ENCODE measurements at places on chromosomes 1 and 21. TPM values are rescaled to one million over a fixed set of nuclear protein-coding genes. Genes with fewer than 3 reads are reported as not detected.

- peak overlapping the region; percentile 66 for H3K27ac ChIP-seq
- no peaks in the 10 kb centered on the region for H3K27me3 ChIP-seq
- no peak for DNase-seq
- peak overlapping the region; percentile 87 for H3K4me3 ChIP-seq
These were observed 694 bp downstream of the MEAF6 start for GRCh38 chr1:37513795-37514349.

OR10K2 gene
- total RNA-seq = not detected

- H3K4me3 ChIP-seq = no peak overlapping the region
- H3K4me1 ChIP-seq = peaks cover 12% of the 10 kb centered on the region
- no peaks in the 10 kb centered on the region for H3K27me3 ChIP-seq
- H3K27ac ChIP-seq = no peak overlapping the region
These were observed 106.8 kb upstream of the TENT5C start for GRCh38 chr1:117499071-117499470.

FCRL6 gene
- not detected for total RNA-seq

DNA sequence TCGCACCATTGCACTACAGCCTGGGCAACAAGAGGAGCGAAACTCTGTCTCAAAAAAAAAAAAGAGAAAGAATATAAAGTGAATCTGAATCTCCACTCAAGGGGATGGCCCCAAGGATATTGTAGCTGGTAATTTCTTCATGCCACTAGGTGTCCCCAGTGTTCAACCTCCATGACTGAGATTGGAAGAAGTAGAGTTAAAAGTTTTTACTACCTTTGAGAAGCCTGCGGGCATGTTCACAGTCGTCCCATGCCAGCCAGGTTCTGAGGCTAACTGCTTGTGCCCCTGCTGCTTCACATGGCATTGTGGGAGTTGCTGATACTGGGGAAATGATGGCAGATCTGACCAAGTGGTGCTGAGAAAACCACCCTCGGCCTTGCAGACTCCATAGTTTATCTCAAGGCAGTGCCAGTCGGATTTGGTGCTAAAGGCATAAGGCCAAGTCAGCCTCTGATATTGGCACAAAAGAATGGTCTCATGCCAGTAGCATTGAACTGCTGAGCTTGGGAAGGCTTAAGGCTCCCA, 10.8 kb upstream of the SHISA4 start:
- H3K36me3 ChIP-seq = peaks cover 14% of the 10 kb centered on the region
- peaks cover 12% of the 10 kb centered on the region for H3K4me1 ChIP-seq
- H3K27ac ChIP-seq = no peak overlapping the region

DNA sequence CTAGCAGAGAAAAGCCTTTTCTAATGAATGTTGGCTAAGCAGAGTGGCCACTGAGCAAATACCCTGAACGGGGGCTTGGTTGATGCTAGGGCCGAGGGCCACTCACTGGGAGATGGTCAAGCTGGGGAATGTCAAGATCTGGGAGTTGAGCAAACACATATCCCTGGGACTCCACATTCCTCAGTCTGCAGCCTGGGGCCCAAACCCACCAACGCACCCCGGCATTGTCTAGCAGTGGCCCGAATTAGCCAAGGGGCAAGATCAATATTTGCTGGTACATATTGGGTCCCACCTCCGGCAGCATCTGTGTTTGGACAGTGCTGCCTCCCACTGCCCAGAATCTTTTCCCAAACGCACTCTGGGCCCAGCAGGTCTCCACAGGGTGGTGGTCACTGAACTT, 144.1 kb downstream of the TRABD2B start:
- H3K27me3 ChIP-seq = peaks cover 2% of the 10 kb centered on the region
- no peaks in the 10 kb centered on the region for H3K4me1 ChIP-seq
- no peak for DNase-seq
- H3K27ac ChIP-seq = no peak overlapping the region
- no peaks in the 10 kb centered on the region for H3K36me3 ChIP-seq

FCRL1 gene
- not detected for total RNA-seq

RAB7B gene
- 3.5 TPM for total RNA-seq

GRCh38 chr1:161044535-161044907, 1.3 kb downstream of the USF1 start:
- no peaks in the 10 kb centered on the region for H3K27me3 ChIP-seq
- no peak for DNase-seq
- H3K27ac ChIP-seq = peak overlapping the region; percentile 100
- H3K36me3 ChIP-seq = peaks cover 34% of the 10 kb centered on the region
- peaks cover 22% of the 10 kb centered on the region for H3K4me1 ChIP-seq
- peak overlapping the region; percentile 93 for H3K4me3 ChIP-seq

GRCh38 chr1:208129060-208129459, 115.1 kb downstream of the PLXNA2 start:
- no peak for DNase-seq
- H3K27me3 ChIP-seq = no peaks in the 10 kb centered on the region
- peaks cover 10% of the 10 kb centered on the region for H3K36me3 ChIP-seq
- H3K4me3 ChIP-seq = no peak overlapping the region
- no peak overlapping the region for H3K27ac ChIP-seq

DNA sequence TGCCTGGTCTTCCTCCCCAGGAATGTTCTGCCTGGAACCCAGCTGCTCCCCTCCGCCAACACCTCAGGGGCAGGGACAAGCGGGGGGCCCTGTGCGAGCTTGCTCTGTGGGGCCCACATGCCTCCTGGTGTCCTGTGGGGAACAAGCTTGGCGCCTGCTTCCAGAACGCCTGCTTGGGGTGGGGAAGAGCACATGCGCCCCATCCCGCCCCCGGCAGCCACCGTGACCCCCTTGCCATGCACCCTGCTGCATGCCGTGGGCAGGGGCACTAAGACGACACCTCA, 57.4 kb downstream of the MEGF6 start:
- H3K27ac ChIP-seq = no peak overlapping the region
- H3K4me1 ChIP-seq = peaks cover 28% of the 10 kb centered on the region
- DNase-seq = no peak
- H3K4me3 ChIP-seq = no peak overlapping the region
- H3K27me3 ChIP-seq = no peaks in the 10 kb centered on the region

DNA sequence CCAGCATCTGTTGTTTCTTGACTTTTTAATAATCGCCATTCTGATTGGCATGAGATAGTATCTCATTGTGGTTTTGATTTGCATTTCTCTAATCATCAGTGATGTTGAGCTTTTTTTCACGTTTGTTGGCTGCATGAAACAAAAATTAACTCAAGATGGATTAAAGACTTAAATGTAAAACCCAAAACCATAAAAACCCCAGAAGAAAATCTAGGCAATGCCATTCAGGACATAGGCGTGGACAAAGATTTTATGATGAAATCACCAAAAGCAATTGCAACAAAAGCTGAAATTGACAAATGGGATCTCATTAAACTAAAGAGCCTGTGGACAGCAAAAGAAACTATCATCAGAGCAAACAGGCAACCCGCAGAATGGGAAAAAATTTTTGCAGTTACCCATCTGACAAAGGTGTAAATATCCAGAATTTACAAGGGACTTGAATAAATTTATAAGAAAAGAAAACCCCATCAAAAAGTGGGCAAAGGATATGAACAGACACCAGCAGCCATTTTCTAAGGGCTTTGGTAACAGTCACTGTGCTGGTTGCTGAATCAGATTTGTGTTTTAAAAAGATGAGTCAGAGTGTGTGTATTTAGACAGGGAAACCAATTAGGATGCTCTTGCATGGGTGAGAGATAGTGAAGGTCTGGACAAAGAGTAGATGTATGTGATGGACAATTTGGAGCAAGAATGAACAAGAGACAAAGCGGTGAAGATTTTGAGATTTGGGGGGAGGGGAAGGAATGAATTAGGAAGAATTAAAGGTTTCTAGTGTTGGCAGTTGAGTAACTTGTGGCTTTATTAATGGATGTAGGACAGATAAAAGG, 110.7 kb downstream of the RYR2 start:
- H3K27ac ChIP-seq = no peak overlapping the region
- H3K36me3 ChIP-seq = no peaks in the 10 kb centered on the region
- no peak overlapping the region for H3K4me3 ChIP-seq
- no peak for DNase-seq
- H3K4me1 ChIP-seq = no peaks in the 10 kb centered on the region
- H3K27me3 ChIP-seq = peaks cover 4% of the 10 kb centered on the region

Measured in chondrocyte (in vitro differentiated cells).